ENCODE measurements at places on chromosomes 16 and 17. TPM values are rescaled to one million over a fixed set of nuclear protein-coding genes. Genes with fewer than 3 reads are reported as not detected.

Gene RAB40B
- total RNA-seq = 5.1 TPM

DNA sequence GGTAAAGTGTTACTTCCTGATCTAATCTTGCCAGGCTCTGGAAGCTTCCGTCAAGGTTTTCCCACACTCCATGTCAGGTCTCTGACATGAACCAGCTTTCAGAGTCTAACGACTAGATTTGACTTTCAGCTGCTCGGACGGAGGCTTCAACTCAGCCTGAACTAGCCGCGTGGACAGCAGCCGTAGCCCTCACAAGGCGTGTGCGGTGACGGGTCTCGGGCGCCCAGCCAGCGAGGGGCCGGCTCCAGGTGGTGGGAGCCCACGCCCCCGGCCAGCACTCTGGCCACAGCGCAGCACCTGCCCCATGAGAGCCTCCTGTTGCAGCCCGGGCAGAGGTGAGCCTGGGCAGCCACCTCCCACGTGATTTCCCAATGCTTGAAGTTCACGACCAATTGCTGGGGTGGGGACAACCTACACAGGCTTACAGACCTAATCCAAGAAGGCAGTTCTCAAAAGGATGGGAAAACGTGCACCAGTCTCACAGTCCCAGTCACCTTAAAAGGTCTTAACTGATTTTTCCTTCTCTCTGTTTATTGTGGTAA, 45.5 kb downstream of the TBC1D16 start:
- peaks cover 3% of the 10 kb centered on the region for H3K4me1 ChIP-seq
- H3K27ac ChIP-seq = no peak overlapping the region
- 0 out of 2 replicates have a peak, but pooled peaks cover 7% of the 10 kb centered on the region for H3K36me3 ChIP-seq
- no peaks in the 10 kb centered on the region for H3K27me3 ChIP-seq

DNA sequence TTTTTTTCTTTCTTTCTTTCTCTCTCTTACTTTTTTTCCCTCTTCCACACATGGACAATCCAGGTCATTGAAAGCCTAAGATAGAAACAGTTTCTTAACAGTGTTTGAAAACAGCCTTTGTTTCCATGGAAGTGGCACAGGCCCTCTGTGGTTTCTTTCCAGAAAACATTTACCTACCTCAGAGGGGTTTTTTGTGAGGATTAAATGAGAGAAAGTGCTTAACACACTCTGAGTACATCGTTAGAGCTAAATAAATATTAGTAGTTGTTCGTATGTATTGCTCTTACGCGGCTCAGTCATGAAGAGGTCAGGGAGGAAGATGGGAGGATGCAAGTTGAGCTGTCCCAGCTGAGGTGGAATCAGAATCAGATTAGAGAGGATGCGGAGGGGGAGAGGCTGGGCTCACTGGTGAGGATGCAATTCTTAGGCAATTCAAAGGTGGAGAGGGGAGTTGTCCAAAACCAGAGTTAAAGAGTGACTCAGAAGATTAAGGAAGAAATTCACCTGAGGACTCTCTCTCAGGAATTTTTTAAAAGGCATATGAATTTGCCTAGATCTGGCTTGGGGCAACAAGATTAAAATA, 345.4 kb downstream of the PMP22 start:
- no peaks in the 10 kb centered on the region for H3K27me3 ChIP-seq
- DNase-seq = no peak
- H3K4me3 ChIP-seq = no peak overlapping the region
- H3K36me3 ChIP-seq = peaks cover 11% of the 10 kb centered on the region
- H3K4me1 ChIP-seq = peaks cover 12% of the 10 kb centered on the region
- no peak overlapping the region for H3K27ac ChIP-seq

GRCh38 chr17:39238311-39238972, 12.7 kb upstream of the STAC2 start:
- H3K36me3 ChIP-seq = no peaks in the 10 kb centered on the region
- H3K27ac ChIP-seq = no peak overlapping the region
- H3K4me3 ChIP-seq = no peak overlapping the region
- H3K4me1 ChIP-seq = no peaks in the 10 kb centered on the region

GRCh38 chr16:88588754-88589153, 18.6 kb downstream of the ZC3H18 start:
- H3K36me3 ChIP-seq = peaks cover 64% of the 10 kb centered on the region
- DNase-seq = no peak
- H3K27me3 ChIP-seq = no peaks in the 10 kb centered on the region
- no peaks in the 10 kb centered on the region for H3K4me1 ChIP-seq
- H3K27ac ChIP-seq = no peak overlapping the region
- H3K4me3 ChIP-seq = no peak overlapping the region

Gene ARHGDIA
- 247 TPM for total RNA-seq

DNA sequence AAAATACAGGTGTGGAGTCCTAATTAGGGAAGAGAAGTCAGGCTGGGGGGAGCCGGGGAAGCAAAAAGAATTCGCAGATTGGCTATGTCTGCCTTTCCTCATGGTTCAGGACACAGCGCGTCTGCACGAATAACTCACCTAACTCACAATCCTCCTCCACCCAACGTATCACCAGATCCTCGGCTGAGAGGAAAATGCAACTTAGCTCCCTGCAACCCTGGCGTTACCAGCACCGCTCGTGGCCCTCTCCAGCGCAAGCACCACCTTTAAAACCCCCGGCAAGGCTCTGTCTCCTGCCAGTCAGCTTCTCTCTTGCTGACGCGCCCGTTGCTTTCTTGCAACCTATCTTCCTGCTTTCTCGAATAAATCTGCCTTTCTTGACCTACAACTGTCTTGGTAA, 49.8 kb upstream of the METRNL start:
- DNase-seq = no peak
- H3K4me3 ChIP-seq = no peak overlapping the region
- H3K4me1 ChIP-seq = no peaks in the 10 kb centered on the region
- peaks cover 35% of the 10 kb centered on the region for H3K36me3 ChIP-seq
- no peaks in the 10 kb centered on the region for H3K27me3 ChIP-seq
- no peak overlapping the region for H3K27ac ChIP-seq

Gene MYH2
- 0.68 TPM for total RNA-seq

Gene CTRB1
- not detected for total RNA-seq

- H3K4me3 ChIP-seq = no peak overlapping the region
- no peaks in the 10 kb centered on the region for H3K36me3 ChIP-seq
- no peaks in the 10 kb centered on the region for H3K4me1 ChIP-seq
- no peaks in the 10 kb centered on the region for H3K27me3 ChIP-seq
- peak; percentile 39 for DNase-seq
These were observed 38.5 kb upstream of the CNEP1R1 start for GRCh38 chr16:49986351-49987124.

DNA sequence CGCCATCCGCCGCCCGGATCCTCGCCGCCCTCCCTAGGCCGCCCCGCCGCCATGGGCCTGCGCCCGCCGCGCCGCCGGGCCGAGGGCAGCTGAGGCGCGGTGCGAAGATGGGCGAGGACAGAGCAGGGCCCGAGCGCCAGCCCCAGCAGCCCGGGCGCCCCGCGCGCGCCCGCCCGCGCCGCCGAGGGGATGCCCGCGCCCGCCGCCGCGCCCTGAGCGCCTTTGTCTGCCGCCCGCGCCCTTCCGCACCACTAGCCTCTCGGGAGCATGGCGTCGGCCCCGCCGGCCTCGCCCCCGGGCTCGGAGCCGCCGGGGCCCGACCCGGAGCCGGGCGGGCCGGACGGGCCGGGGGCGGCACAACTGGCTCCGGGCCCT, 278 bp downstream of the RAB11FIP3 start:
- peaks cover 16% of the 10 kb centered on the region for H3K27me3 ChIP-seq
- DNase-seq = no peak
- H3K36me3 ChIP-seq = peaks cover 25% of the 10 kb centered on the region
- H3K4me1 ChIP-seq = no peaks in the 10 kb centered on the region

- peaks cover 19% of the 10 kb centered on the region for H3K36me3 ChIP-seq
These were observed 6.7 kb downstream of the NDUFAF8 start for GRCh38 chr17:81245665-81246342.

- no peak overlapping the region for H3K27ac ChIP-seq
- H3K36me3 ChIP-seq = no peaks in the 10 kb centered on the region
- no peak for DNase-seq
These were observed 2.5 kb downstream of the ADAD2 start for GRCh38 chr16:84193480-84193879.

Gene EIF4A3
- total RNA-seq = 162 TPM

- no peaks in the 10 kb centered on the region for H3K4me1 ChIP-seq
- no peaks in the 10 kb centered on the region for H3K27me3 ChIP-seq
- DNase-seq = no peak
- H3K27ac ChIP-seq = no peak overlapping the region
- H3K4me3 ChIP-seq = no peak overlapping the region
- peaks cover 37% of the 10 kb centered on the region for H3K36me3 ChIP-seq
These were observed 14.3 kb downstream of the LITAF start for GRCh38 chr16:11572301-11572995.

Gene ANKS4B
- total RNA-seq = 0.09 TPM

- no peaks in the 10 kb centered on the region for H3K36me3 ChIP-seq
- H3K27me3 ChIP-seq = no peaks in the 10 kb centered on the region
- no peak for DNase-seq
- peak overlapping the region; percentile 85 for H3K4me3 ChIP-seq
These were observed 1.1 kb upstream of the DBNDD1 start for GRCh38 chr16:90020260-90020837.
